ENCODE measurements at places on chromosomes 7 and 10.

DNA sequence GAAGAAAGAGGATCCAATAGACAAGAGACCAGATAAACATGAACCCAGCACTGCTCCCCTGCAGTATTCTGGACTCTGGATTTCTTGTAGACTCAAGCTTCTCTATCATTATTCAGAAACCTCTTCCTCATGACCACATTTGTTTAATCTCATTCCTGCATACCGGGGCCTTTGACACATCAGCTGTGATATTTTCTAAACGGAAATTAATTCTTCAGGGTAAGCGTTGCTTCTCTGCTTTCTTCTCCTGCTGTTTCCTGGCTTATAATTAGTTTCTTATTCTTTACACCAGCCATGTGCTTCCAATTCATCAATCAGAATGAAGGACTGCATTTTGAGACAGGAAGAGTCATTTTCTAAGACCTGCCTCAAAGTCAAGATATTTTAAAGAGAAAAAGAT is 54.2 kb upstream of the TARP start:
- no peak for DNase-seq

DNA sequence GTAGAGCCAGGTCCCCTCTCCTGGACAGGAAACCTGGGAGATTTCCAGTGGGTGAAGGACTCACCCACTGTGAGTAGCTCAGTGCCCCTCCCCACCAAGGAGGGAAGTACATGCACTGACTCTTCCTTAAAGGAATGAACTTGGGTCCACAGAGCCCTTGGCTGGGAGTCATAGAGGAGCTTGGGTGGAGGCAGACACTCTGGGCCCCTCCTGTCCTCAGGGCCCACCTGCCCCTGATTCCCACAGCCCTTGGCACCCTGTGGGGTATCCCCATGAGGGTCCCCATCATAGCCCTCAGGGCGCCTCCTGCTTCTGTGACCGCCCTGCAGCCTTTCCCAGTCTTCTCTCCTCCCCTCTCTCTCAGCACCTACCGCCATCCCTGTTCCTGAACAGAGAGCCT is 3.7 kb downstream of the EN2 start:
- DNase-seq = no peak

DNA sequence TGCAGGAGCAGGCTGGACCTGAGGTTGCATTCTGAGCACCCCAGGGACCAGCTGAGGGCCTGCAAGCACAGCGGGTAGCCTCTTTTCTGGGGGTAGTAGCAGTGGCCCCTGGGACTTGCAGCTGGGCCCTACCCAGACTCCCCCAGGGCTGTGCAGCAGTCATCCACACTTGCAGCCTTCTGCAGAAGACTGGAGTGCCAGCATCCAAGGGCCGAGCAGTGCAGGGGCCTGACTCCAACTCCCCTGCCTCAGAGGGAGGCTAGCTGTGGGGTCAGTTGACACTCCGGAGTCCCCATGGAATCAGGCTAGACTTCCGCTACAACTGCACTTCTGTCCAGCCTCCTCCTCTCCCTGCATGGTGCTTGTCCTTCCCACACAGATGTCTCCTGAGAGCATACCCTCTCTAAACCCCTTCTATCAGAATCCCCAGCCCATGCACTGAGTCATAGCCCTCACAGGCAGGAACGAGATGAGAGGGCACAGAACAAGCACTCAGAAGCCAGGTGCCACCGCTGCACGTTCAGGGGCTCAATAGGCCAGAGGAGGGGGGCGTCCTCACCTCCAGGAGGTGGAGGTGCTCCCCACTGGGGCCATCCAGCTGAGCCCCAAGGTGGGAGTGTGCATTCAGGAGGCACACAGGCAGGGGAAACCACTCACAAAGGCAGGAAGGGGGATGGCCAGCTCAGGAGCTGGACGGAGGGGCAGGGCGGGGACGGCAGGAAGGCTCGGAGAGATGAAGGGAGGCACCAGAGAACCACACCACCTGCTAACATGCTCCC is 7.5 kb downstream of the RASGEF1A start:
- DNase-seq = no peak

- DNase-seq = no peak
Measured at GRCh38 chr7:127930341-127931328, 100.6 kb downstream of the LRRC4 start.

GRCh38 chr10:78981257-78981969 is 87.4 kb upstream of the ZMIZ1 start:
- no peak for DNase-seq

GRCh38 chr7:103121641-103122040 is 27.3 kb downstream of the NAPEPLD start:
- no peak for DNase-seq

- DNase-seq = no peak
Measured at GRCh38 chr7:140314573-140315480, 83.5 kb downstream of the SLC37A3 start.

- DNase-seq = no peak
Measured at GRCh38 chr10:110861476-110861875, 10.3 kb upstream of the PDCD4 start.

DNA sequence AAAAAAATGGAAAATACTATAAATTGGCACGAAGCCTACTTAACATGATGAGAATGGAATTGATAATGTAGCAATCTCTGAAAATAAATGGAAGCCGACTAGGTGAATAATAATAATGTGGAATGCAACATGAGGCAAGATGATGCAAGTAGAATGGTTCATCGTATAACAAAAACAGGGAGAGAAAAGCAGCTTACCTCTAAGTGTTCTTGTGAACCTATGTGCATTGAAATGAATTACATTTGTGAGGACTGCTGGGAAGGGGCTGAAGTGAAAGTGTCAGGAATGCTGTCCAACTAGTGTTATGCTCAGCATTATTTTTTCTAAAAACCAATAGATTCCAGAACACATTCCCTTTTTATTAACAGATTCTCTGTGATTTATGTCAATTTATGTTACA is 440.6 kb upstream of the LRRN3 start:
- DNase-seq = no peak

DNA sequence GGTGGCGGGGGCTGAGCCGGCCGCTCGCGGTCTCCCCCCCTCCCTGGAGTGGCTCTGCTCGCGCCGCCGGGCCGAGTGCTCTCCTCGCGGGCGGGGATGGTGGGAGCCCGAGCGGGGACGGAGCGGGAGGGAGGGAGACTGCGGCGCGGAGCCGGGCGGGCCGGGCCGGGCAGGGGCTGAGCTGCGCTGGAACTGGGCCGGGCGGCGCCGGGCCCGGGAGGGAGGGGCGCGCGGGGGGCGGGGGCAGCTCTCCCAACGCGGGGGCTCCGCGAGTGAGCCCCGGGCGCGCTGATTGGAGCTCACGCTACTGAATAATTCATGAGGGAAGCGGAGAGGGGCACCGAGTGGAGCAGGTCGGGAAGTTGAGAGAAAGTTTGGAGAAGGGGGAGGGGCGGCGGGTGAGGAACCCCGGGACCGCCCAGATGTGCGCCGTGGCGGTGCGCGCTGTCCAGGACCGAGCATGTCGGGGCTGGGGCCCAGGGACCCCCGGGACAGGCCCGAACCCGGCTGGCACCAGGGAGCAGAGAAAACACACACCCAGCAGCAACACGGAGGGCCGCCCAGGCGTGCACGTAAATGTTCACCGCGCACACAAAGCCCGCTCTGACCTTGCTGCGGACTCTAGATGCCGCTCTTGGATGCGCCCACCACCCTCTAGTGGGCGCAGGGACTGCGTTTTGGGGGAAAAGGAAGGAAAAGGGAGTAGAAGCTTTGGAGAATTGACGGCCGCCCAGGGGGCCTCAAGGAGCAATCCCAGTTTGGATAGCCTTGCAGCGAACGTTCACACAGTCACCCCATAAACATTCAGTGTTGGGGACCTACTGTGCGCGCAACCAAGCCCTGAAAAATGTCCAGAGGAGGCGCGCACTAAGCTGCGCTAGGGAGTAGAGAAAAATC is at the start of gene EPHB4:
EPHB4 (minus strand) TSS at position 194 of the 897 bp plus-strand sequence. CDS start 493 bp downstream, outside the sequence.
- peak; percentile 75 for DNase-seq

DNA sequence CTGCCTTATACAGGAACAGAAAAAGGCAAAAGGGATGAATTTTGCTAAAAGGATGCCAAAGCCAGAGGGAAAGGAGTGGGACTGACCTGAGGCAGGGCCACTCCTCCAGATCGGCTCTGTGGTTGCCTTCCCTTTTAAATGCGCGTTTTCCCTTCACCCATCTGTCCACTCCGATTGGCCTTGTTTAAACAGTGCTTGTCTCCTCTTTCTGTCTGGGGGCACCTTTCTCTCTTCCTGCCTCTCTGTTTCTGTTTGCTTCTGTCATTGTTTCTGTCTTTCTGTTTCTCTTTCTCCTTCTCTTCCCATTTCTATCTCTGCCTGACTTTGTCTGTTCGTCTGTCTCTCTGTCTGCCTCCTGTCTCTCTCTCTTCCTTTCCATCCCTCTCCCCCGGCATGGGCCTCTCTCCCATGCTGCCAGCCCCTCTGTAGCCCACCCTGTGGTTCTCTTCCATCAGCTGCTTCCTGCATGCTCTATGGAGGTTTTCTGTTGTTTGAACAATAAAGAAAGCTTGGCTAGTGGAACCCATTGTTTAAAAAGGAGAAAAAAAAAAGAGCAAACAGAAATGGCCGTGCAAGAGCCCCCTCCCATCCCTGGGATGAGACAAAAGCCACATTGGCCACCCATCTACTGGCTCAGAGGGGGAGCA is 29.5 kb upstream of the HSPB1 start:
- no peak for DNase-seq

GRCh38 chr10:88281592-88282347 is 301.3 kb downstream of the RNLS start:
- DNase-seq = peak; percentile 26

DNA sequence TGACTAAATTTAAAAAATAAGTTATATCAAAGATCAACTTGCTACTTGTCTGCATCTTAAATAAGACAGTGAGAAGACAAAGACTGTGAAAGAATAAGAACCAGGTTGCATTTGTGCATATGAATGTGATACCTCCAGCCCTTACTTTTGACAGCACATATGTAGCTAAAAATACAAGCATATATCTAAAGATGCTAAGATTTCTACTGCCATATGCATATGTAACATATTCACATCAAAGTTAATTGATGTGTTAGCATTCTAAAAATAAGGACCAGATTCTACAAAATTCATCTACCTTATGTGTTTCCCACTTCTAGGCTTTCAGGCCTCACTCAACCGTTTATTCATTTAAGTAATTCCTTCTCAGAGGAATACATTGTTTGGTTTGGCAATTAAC is 1120.3 kb upstream of the LRRTM3 start:
- DNase-seq = no peak

DNA sequence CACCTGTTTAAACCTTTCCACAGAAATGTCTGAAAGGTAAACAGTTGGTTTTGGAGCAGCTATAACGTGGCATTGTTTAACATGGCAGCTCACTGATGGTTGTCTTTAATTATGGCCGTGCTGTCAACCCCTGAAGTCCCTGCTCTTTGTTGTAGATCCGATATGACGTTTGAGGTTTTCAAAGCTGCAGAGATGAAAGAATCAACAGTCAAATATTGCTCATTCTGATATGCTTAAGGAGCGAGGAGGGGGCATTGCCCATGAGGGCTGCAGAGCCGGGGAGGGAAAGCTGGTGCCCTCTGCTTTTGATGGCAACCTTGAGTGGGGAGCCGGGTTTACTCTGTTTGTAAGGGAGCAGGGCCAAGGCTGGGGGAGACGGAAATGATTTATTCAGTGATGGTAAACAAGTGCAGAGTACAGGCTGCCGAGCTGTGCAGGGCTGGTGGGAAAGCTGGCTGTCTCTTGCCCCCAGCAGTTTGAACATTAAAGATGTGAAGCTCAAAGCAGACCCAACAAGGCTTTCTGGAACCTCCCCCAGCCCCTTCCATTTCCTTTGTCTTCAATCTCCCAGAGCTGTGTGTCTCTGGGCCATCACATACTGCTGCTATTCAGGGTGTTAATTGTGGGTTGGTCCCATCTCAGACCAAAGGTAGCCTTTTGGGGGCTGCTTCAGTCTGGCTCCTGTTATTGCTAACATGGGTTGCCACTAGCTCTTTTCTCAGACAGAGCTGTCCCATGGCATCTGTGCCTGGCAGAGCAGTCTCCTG is 345.5 kb downstream of the LRMDA start:
- DNase-seq = no peak

DNA sequence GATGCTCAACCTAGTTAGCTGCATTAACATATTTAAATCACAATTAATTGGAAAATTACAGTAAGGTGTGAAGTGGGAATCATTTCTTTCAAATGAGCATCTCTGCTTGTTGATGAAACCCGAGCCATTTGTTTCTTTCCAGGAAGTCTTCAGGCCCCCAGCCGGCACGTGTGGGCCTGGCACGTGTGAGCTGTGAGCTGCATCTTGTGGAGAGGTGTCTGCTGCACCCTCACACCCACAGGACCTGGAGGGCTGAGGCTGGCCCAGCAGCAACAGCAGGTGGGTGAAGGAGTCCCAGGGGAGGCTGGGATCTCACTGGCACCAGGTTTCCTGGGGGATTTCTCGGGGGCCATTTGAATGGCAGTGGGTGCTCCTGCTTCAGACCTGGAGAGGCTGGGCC is 372.5 kb upstream of the MKI67 start:
- no peak for DNase-seq

DNA sequence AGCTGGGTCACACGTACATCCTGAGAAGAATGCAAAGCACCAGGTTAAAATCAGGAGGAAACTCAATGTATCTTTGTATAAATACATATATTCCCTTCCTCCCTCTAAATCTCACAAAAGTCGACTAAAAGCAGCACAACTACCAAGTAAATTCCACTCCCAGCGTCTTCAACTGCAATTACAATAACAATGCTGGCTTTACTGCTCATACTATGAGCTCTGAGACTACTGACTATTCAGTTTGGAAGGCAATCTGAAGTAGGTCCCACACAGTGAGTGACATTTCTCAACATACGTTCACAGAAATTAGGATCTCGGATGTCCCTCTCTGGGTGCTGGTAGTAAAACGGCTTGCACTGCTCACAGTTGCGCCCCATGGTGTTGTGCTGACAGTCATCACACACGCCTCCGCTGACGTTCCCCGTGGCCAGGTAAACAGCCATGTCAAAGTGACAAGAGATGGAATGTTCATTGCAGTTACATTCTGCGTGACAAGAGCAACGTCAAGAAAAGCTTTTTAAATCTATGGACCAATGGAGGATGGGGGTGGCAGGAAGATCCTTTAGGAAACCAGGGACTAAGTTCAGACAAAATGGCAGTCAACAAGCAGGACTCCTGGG is 27.5 kb downstream of the LAMB1 start:
- DNase-seq = no peak

DNA sequence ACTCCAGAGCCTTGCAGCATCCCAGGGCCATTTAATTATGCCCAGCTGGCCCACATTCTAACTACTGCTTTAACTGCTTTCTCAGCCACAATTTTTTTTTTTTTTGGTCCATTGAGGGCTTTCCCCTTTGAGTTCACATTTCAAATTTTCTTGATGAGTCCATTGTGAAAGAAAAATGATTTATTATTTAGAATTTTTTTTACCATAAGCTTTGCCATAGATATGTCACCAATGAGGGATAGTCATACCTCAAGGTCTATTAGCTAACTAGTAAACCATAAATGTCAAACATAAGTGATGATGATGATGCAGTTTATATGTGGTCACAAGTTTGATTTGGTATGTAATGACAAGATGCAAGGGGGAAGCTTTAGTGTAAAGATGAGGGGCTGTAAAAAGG is 282.9 kb downstream of the BICC1 start:
- no peak for DNase-seq

GRCh38 chr10:27998178-27998953 is 513 bp downstream of the ODAD2 start:
- DNase-seq = peak; percentile 58

Measured in kidney glomerular epithelial cell (primary cell).